ENCODE measurements at places on chromosomes 12 and 14.

DNA sequence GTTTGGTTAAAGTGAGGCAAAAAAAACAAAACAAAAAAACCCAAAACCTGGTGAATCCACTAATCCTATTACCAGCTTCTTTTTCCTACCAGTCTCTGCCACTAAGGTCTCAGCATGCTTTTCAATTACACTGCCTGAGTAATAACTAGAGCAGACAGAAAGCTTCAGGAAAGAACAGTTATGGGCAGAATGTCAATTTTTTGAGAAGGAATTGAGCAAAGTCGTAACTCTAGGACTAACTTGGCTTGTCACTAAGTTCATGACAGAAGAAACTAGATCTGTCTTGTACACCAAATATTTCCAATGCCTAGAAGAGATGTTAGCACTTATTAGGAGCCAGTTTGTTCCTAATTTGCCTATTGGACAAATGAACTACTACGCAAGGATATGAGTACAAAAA, 148.8 kb upstream of the CNOT2 start:
- peak; percentile 62 for DNase-seq

DNA sequence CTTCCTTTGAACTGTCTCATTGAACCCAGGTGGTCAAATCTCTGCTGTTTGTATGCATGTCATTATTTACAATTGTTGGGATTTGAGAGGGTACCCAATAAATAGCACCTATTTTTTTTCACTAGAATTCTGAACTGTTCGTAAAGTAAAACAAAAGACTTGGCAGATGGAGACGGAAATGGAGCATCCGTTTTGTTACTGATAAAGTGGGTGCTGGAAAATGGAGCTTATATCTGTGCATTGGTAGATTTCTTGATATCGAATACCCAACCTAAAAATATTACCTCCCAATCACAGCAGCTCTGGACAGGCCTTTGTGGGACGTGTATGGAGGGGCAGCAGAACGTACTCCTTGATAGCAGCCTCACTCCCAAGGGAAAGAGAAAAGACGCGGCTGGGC, 224.4 kb downstream of the C12orf75 start:
- no peak for DNase-seq

DNA sequence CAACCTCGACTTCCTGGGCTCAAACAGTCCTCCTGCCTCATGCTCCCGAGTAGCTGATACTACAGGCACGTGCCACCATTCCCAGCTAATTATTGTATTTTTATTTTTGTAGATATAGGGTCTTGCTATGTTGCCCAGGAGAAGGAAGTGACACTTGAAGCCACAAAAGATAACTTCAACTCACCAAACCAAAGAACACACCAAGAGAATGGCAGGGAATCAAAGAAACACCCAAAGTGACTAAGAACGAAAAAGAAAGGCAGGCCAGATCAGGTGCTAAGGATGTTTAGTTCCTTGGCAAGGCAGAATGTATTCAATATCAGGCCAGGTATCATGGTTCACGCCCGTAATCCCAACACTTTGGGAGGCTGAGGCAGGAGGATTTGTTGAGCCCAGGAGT, 10.1 kb upstream of the TPCN1 start:
- no peak for DNase-seq

GRCh38 chr14:77204907-77205306, 23.3 kb downstream of the TMEM63C start:
- DNase-seq, result no peak

- peak; percentile 81 for DNase-seq
Observed at GRCh38 chr14:55107766-55108554, 21.1 kb upstream of the LGALS3 start.

DNA sequence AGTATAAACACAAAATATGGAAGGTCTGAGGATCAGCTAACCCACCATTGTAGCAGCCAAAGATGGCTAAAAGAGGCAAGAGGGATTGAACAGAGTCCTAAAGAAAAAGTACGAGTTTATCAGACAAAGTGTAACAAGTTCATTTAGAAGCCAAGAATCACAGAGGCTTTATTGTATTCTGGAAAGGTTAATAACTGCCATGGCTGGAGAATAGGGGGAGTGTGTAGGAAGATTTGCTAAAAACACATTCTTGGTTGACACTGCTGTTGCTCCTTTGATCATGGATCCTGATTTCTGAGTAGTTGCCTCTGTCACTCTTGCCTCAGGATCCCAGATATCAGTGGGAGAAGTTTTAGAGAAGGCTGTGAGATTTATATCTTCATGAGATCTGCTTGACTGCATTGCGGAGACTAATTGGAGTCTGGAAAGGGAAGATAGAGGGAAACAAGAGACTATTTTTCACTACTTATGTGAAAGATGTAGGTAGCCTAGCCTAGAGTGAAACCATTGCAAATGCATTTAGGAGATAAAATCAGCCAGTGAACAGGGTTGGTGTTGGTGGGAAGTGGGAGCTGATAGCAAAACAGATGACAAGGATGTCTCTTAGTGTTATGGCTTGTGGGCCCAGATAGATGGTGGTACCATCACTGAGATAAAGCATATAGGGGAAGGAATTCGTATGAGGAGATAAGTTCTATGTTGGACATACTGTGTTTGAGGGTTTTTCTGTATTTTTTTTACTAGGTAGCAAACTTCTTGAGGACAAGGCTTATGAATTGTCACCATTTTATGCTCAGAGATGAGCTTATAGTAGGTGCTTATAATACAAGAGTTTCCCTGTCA, 402.9 kb upstream of the PDE3A start:
- no peak for DNase-seq

DNA sequence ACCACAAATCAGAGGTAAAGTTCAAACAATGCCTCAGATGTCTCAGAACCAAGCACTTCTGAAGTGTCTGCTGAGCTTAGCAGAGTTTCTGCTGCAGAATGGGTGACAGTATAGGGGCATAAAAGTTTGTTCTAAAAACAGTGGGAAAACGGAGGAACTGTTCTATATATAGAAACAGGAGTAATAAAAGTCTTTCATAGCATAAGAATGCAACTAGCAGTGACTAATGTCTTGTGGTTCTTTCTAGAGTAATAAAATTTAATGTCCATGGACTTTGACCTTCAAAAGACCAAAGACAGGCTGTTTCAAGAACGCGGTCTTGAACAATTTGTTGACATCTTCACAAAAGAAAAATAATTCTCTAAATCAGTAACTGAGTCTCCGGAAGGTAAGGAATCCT, 107.5 kb upstream of the FAR2 start:
- no peak for DNase-seq

GRCh38 chr14:92924247-92924646, 1.3 kb downstream of the CHGA start:
- no peak for DNase-seq

- DNase-seq, result no peak
Observed at GRCh38 chr14:89767131-89767530, 187.4 kb downstream of the EFCAB11 start.

DNA sequence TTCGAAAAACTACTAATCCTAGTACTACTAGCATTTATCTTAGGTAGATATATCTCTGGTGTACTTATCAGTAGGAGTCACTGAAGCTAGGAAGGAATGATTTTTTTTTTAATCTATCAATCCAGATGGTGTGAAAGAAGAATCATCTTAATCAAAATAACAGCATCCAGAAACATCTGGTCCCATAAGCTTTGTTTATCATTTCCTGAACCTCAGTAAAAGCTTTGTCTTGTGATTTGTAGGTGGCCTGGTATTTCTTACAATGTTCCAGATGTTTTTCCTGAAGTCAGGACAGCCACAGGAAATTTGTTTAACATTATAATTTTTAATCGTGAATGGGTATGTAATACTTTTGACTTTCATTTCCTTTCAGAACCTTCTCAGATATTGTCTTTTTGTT, 28.0 kb upstream of the LUM start:
- no peak for DNase-seq

- DNase-seq, result no peak
Observed at GRCh38 chr14:48378541-48378940, 703.1 kb upstream of the MDGA2 start.
